ENCODE measurements at places on chromosomes 7 and 10.
A peak's percentile ranks its signal among the peaks of the same experiment; 100 is the strongest.

- DNase-seq, result no peak
Observed at GRCh38 chr10:132412316-132413192, 15.6 kb downstream of the PWWP2B start.

GRCh38 chr7:47216439-47216838 is 365.5 kb downstream of the TNS3 start:
- DNase-seq, result no peak

DNA sequence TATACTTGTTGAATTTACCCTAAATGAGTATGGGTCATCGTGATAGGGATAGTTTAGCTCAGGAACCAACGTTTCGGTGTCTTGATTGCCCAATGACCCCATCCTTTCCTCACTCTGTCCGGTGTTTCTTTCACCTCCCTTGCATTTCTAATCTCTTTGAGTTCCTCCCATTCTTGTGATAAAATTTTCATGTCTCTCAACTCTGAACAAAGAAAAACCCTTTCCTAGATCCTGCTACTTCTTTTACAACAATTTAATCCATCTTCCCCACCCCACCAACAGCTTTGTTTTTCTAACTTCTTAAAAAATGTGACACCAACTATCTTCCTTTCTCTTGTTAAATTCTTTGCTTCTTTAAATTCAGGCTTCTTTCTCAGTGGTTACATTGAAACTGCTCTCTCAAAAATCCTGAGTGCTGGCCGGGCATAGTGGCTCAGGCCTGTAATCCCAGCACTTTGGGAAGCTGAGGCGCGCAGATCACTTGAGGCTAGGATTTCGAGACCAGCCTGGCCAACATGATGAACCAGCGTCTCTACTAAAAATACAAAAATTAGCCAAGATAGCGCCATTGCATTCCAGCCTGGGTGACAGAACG is 130.3 kb upstream of the MINDY3 start:
- DNase-seq, result no peak

- DNase-seq, result no peak
Observed at GRCh38 chr10:7171825-7172224, 239.0 kb downstream of the SFMBT2 start.

DNA sequence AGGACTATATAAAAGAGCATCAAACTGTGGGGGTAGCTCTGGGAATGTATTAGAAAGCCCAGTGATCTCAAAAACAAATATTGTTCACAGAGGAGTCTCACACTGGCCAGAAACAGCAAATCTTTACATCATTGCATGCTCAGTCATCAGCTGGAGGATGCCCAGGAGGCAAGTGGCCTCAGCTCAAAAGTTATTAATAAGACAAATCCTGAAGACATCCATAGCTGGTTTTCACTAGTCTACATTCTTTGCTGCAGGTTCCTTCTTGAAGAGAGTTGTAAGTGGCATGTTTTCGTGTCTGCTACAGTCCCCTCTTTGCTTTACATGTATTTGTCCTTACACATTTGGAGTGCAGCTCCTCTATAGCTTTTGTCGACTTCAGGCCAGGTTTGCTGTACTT is 8.6 kb upstream of the CCDC7 start:
- DNase-seq, result no peak

DNA sequence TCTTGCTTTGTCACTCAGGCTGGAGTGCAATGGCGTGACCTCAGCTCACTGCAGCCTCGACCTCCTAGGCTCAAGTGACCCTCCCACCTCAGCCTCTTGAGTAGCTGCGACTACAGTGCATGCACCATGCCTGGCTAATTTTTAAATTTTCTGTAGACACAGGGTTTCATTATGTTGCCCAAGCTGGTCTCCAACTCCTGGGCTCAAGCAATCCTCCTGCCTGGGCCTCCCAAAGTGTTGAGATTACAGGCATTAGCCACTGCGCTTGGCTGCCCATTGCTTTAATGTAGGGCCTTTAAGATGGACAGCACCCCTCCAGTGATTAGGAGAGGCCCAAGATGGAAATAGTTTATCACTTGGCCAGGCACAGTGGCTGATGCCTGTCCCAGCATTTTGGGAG is 39.4 kb downstream of the NIPSNAP2 start:
- no peak for DNase-seq

DNA sequence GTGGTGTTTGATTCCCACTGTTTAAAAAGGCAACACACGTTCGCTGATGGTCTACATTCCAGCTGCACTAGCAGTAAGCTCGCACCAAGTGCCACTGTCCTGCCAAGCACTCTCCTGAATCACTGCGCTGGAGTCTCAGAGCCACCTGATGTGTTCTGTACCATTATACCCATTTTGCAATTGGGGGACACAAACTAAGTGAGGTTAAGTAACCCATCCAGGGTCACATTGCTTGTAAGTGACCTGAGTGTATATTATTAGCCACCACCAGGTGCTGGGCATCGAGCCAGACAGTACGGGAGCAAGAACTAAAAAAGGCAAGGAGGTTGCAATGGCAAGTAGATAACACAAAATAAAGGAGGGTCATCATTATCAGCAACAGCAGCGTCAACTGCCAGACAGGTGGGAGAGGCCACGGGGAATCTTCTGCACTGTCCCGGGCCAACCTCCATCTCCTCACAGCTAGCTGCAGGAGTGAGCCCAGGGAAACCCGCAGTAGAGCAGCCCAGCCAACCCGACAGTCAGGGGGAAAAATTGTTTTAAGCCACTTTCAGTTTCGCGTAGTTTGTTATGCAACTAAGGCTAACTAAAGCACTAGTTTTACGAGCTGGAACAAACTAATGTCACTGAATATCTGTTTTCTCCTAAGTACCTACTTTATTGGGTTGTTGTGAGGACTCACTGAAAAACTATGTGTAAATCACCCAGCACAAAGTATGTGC is 712 bp upstream of the CPVL start:
- DNase-seq, result no peak

DNA sequence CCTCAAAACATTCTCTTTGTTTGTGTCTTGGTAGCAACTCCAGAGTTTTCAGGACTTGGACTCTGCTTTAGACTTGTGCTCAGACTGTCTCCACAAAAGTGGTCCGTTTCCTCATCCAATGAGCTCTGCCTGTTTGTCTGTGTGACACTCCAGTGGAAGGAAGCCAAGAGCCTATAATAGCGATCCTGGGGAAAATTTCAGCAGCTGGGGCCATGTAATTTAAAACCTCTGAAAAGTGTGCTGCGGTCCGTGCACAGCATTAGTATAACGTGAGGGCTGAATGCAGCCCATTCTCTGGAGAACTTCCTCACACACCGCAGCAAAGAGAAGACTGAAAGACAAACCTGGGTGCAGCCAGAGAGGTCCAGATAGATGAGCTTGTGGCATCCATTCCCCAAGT is at the start of gene LRRC17:
TSS of gene LRRC17 (plus strand) at position 259 of the 400 bp plus-strand sequence. CDS start 20,914 bp downstream, outside the sequence.
- no peak for DNase-seq

GRCh38 chr10:22436893-22437619 is 91.8 kb downstream of the SPAG6 start:
- peak; percentile 81 for DNase-seq

- no peak for DNase-seq
Observed at GRCh38 chr10:33196377-33196706, 138.1 kb downstream of the NRP1 start.

GRCh38 chr7:47543714-47544113 is 38.2 kb downstream of the TNS3 start:
- no peak for DNase-seq

DNA sequence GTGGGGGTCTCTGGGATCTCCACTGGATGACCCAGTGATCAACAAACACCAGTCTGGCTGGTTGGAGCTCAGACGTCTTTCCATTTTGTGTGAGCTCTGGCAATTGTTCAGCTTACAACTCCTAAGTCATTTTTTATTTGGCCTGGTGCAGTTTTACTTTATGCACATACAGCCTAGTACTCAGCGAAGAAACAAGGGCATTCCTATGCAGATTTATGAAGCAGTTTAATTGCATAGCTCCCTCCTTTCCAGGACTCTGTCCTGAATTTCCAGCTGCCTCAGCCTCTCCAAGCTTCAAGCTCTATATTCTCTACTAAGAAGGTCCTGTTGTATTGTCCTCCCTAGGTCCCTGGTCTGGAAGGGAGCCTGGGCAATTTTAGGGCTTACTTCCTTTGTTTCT is 145.6 kb upstream of the GALNT17 start:
- DNase-seq, result no peak

DNA sequence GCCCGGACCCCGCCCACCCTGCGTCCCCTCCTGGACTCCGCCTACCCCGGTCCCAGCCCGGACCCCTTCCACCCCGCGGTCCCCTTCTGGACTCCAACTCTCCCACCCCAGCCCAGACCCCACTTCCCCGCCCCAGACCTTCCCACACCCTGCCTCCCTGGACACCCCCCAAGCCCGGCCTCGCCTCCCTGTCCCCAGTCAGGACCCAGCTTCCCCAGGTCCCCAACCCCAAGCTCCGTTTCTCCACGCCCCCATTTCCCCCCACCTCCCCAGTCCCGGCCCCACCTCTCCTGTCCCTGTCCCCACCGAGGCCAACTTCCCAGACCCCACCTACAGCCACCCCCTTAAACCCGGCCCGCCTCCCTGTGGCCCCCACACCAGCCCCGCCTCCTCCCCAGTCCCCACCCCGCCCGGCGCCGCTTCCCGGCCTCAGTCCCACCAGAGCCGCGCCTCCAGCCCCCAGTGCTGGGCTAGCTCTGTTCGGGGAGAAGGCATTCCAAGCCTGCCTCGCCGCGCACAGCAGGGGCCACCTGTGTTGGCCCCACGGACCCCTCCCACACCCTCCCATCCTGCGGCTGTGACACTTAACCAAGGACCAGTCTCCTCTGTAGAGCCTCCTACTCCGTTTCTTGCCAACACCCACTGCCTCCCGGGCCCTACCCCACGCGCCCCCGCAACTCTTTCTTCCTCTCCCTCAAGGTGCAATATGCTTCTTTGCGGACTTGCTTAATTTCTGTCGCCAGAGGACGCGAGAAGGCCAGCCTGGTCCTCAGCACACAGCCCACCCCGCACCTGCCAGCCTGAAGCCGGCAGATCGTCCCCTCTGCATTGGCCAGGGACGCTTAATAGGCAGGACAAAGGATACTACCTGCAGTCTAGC is 736 bp upstream of the ITIH5 start:
- no peak for DNase-seq

DNA sequence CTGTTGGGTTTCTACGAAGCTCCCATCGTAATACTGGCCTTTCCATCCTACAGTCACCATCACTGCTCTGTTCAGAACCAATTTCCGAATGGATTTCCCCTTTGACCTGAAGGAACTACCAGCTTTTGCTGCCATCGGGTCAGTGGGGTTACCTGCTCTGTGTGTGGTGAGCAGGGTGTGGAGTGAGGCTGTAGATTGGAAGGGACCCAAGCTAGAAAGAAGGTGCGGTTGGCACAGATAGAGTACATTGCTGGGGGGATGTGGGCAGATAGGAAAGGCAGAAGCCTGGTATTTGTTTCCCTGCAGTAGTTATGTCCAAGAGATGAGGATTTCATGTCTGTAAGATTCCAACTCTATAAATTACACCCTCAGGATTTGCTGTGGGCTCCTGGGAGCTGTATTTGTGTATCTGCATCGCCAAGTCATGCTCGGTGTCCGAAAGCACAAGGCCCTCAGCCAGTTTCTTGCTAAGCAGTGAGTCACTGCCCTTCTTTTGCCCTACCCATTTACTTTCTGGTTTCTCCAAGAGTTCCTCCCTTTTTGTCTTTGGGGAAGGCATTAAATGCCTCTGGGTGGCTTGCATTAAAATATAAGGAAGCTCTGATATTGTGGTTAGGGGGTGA is 15.4 kb downstream of the CLCN1 start:
- DNase-seq, result no peak

DNA sequence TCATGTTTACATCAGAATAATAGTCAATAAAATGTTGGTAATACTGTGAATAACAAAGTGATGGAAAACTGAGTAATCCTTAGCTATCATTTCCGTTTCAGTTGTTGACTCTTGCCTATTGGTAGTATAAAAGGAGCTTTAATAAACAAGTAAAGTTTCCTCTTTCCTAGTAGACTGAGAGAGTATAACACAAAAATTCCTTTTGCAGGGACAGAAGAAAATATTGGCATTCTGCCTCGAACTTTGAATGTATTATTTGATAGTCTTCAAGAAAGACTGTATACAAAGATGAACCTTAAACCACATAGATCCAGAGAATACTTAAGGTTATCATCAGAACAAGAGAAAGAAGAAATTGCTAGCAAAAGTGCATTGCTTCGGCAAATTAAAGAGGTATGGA is 9.4 kb downstream of the KIF20B start:
- no peak for DNase-seq

GRCh38 chr7:23371654-23372053 is 72.5 kb downstream of the MALSU1 start:
- DNase-seq, result no peak

GRCh38 chr10:34721208-34721840 is 93.8 kb downstream of the PARD3 start:
- DNase-seq, result no peak

DNA sequence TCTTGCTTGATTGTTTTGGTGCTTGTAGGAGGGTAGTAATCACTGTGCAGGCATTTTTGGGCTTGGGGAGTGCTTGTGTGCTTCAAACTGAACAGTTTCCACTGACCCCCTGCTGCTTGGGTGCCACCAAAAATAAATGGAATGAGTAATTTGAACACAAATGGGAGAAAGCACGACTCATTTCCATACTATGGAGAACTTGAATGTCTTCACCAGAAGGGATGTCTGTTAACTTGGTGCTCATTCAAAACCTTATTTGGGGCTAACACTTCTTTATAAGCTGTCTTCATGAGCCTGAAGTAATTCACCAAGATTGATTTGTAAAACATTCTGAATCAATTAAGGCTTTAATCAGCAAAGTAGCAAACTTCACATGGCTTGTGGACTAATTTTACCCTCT is 560.3 kb downstream of the SDK1 start:
- no peak for DNase-seq

DNA sequence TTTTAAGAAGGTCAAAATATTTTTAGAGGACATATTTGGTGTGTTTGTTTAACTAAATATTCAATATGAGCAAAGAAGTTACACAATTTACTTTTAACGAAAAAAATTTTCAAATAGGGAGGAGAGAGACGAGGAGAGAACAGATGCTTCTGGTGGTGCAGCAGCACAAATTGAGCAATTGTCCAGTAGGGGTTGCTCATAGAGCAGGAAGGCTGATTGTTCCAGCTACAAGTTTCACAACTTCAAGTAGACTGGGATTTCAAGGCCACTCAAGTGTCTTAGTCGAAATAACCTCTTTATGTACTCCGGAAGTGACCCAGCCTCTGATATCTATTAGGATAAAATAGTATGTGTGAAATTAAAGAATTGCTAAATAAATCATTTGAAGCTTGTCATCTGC is 197.9 kb downstream of the HDAC9 start:
- DNase-seq, result no peak

All from stimulated activated CD4-positive, alpha-beta T cell treated with anti-CD3 and anti-CD28 coated beads, Interleukin-15, amount 100 ng/mL, for 1 hour (primary cell).